Stimulated activated naive CD4-positive, alpha-beta T cell (primary cell): ENCODE measurements at places on chromosomes 5 and 9.

DNA sequence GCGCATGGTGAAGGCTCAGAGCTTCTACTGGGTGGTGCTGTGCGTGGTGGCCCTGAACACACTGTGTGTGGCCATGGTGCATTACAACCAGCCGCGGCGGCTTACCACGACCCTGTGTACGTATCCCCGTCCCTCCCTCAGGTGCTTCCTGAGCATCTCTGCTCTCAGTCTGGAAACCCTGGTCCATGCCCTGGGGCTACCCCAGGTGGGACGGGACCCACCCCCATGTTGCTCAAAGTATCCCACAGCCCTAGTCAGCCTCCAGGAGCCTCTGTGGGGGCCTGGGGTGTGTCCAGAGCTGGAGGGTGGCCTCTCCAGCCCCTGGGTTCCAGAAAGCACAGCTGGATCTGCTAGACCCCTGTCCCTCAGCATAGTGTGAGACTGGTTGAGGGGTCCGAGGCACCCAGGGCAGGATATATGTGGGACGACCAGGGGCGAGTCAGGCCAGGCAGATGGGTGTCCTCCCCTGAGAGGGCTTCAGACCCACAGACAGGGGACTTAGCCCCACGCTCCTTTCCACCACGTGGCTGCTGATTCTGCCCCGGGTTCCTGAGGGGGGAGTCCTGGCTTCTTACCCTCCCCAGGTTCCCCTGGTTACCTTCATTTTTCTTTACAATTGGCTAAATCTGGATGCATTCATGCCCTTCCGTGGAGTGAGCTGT is 94.0 kb downstream of the CACNA1B start:
- DNase-seq = no peak

- no peak for DNase-seq
Observed at GRCh38 chr5:150612905-150613670, 27.4 kb upstream of the SYNPO start.

- no peak for DNase-seq
Observed at GRCh38 chr5:34523387-34523726, 132.8 kb upstream of the RAI14 start.

DNA sequence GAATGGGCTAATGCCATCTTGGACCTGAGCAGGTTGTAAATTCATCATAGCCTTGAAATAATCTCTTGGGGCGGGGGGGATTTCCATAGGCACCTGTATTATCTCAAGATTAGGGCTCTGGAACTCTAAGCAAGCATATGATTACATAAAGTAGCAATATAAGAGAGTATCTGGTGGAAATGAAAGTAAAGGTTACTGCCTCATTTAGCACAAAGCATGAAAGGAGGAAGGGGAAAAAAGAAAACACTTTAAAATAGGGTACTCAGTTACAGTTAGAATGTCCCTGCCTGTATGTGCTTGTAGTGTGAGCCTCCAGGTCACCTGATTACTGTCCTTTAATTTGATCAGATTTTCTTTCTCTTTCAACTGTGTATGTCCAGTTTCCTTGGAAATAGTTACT is 1079.7 kb upstream of the CDH18 start:
- DNase-seq = no peak

GRCh38 chr9:75087289-75087823 is 599 bp downstream of the NMRK1 start:
- peak; percentile 73 for DNase-seq

GRCh38 chr5:171629628-171630349 is 155.8 kb upstream of the SMIM23 start:
- DNase-seq = no peak

GRCh38 chr5:163580516-163580915 is 75.1 kb downstream of the MAT2B start:
- no peak for DNase-seq

DNA sequence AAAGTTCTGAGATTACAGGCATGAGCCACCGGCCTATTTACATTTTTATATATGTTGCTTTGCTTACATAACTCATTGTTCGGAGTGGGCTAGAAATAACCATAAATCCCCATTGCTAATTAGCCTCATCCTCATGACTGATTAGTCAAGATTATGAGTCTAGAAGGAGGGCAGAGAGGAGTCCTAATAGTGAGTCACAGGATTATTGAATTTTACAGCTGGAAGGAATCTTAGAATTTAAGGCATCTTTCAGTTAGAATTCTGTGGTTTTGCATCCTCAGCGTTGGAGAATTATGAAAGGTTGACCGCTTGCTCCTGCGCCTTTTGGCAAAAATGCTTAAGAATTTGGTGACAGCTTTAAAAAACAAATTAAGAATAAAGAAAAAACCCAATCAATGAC is 2.6 kb upstream of the PBX3 start:
- DNase-seq = no peak

- no peak for DNase-seq
Observed at GRCh38 chr5:66824476-66824875, 228.3 kb downstream of the MAST4 start.

GRCh38 chr5:67693956-67694809 is 497.6 kb upstream of the CD180 start:
- no peak for DNase-seq

GRCh38 chr5:150653762-150654556 is 7.1 kb upstream of the MYOZ3 start:
- peak; percentile 5 for DNase-seq

GRCh38 chr5:169716287-169716686 is 79.2 kb downstream of the DOCK2 start:
- no peak for DNase-seq

DNA sequence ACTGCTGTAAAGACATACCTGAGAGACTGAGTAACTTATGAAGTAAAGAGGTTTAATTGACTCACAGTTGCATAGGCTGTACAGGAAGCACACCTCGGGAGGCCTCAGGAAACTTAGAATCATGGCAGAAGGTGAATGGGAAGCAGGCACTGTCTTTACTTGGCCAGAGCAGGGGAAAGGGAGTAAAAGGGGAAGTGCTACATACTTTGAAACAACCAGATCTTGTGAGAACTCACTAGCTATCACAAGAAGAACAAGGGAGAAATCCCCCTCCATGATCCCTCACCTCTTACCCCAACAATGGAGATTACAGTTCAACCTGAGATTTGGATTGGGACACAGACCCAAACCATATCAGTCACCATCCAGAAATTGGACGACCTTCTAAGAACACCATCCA is 1285.8 kb upstream of the CDH9 start:
- DNase-seq = no peak

DNA sequence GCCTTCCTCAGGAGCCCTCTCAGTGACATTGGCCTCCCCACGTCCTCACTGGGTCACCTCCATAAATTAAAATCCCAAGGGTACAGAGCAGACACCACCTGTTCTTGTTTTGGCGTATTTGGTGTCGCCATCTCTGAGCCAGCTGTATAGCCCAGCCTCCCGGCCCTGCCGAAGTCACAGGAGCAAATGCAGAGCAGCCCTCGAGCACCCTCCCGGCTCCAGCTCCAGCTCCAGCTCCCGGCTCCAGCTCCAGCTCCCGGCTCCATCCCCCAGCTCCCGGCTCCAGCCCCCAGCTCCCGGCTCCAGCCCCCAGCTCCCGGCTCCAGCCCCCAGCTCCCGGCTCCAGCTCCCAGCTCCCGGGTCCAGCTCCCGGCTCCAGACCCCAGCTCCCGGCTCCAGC is 74.3 kb downstream of the ZNF354C start:
- no peak for DNase-seq

DNA sequence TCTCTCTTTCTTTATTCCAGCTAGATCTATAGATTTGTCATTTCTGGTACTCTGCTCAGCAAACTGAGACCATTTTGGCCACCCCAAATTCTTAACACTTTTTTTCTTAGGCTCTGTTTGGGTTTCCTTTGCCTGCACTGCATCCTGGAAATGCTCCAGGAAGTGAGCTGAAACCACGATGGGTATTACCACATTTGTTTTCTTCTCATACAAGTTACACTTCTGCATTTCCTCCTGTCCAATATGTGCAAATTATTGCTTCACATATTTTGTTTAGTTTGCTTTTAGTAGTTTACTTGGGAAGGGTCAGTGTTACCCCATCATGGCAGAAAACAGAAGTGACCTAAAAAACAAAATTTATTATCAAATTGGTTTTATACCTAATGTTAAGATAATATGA is 498.6 kb upstream of the GRIN3A start:
- no peak for DNase-seq

DNA sequence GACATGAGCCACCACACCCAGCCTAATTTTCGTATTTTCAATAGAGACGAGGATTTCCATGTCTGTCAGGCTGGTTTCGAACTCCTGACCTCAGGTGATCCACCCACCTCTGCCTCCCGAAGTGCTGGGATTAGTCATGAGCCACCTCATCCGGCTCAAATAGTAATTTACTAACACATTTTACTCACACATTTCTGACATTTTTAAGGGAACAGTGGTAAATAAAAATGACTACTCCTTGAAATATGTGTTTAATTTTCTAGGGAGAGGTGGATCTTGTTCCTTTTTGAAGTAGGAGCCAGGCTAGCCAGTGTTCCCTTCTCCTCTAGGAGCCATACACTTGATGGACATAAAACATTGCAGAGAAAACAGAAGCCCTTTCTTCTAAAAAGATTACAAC is 55.2 kb upstream of the ERBIN start:
- no peak for DNase-seq

- DNase-seq = no peak
Observed at GRCh38 chr5:116035123-116035522, 2.9 kb downstream of the ARL14EPL start.

DNA sequence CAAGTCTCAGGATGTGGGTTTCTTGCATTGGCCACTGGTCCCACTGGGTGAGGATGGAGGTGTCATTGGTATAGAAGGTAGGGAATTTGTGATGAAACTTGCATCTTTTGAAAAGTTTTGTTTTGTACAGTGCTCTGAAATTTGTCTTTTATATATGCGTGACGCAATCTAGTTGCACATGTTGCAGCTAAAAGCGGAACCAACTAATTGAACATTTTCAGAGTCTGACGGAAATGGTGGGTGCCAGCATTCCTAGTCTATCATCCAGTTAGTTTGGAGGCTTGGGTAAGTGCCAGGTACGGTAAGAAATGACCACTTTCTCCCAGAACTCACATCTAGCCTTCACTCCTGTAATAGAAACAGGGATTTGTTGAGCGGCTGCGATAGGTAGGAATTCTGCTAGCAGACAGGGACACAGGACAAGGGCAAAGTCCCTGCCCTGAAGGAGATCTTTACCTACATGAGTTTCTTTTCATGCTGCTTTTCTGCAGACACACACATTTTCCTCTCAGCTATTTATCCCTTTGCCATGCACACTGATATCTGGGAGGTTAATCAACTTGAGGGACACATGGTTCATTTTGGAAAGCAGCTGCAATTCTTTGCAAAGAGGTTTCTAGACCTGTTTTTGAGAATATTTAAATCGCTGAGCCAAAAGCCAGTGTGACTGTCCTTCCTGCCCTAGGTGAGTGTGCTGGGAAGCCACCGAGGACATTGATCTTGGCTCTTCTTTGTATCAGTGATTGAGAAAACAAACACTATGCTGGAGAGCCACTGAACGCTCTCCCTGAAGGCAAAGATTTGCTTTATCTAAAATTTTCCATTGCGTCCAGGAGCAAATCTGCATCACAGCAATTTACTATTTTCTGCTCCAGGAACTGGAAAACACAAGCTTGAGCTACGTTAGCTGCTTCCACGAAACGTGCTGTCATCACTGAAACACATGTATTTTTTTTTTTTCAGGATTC is 89.7 kb downstream of the DAP start:
- DNase-seq = no peak
